ENCODE measurements at places on chromosomes 2 and 18. TPM values are rescaled to one million over a fixed set of nuclear protein-coding genes. Genes with fewer than 3 reads are reported as not detected.

Gene TMEM198
- total RNA-seq, result 0.79 TPM

Gene DSC2
- 393 TPM for total RNA-seq

Gene ASTL
- total RNA-seq, result 0.30 TPM

Gene TEKT4
- not detected for total RNA-seq

Gene PIKFYVE
- 12.4 TPM for total RNA-seq

Gene GALNT5
- total RNA-seq, result 6.7 TPM

- no peaks in the 10 kb centered on the region for H3K36me3 ChIP-seq
- no peak overlapping the region for H3K27ac ChIP-seq
- H3K4me3 ChIP-seq, result no peak overlapping the region
- H3K27me3 ChIP-seq, result no peaks in the 10 kb centered on the region
- no peak for DNase-seq
- no peaks in the 10 kb centered on the region for H3K4me1 ChIP-seq
These were observed 1154.1 kb downstream of the RPIA start for GRCh38 chr2:89845532-89845931.

GRCh38 chr2:182038576-182038975 lies 52.9 kb downstream of the PPP1R1C start:
- no peaks in the 10 kb centered on the region for H3K36me3 ChIP-seq
- no peaks in the 10 kb centered on the region for H3K27me3 ChIP-seq
- H3K27ac ChIP-seq, result no peak overlapping the region
- H3K4me3 ChIP-seq, result no peak overlapping the region
- no peaks in the 10 kb centered on the region for H3K4me1 ChIP-seq

DNA sequence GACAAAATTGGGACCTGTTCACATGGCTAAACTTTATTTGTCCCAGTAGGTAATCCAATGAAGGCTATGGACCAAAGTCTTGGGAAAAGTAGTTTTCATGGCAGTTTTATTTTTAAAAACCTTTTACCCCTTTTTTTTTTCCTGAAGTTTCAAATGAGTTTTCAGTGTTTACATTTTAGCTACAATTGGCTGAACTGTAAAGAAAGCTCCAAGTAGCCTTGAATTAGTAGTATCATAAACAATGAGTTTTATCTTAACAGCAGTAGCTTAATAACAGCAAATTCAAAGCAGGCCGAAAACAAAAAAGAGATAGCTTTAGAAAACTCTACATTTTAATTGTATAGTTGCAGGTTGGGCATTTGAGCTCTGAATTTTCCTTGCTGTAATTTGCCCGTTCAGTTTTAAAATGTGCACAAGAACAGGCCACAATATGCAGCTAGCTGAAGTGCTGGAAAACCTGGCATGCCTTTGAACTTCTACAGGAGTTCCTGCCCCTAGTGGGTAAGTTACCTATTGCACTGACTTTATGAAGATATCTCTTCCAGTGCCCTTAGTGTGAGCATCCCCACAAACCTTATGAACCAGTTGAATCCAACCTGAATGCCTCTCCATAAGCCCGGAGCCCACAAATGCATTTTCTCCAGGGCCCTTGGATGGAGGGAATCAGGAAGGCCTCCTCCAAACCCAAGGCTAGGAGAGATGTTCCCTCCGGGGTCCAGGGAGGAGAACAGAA lies 106.7 kb downstream of the XRCC5 start:
- H3K4me3 ChIP-seq, result no peak overlapping the region

GRCh38 chr2:201990069-201990468 lies 43.6 kb upstream of the FZD7 start:
- H3K36me3 ChIP-seq, result no peaks in the 10 kb centered on the region
- H3K4me3 ChIP-seq, result no peak overlapping the region
- no peak for DNase-seq
- no peak overlapping the region for H3K27ac ChIP-seq
- H3K4me1 ChIP-seq, result peaks cover 2% of the 10 kb centered on the region
- H3K27me3 ChIP-seq, result no peaks in the 10 kb centered on the region

GRCh38 chr18:78903436-78904178 lies 76.0 kb upstream of the SALL3 start:
- H3K27me3 ChIP-seq, result peaks cover 24% of the 10 kb centered on the region
- DNase-seq, result no peak
- H3K36me3 ChIP-seq, result no peaks in the 10 kb centered on the region

GRCh38 chr2:127020536-127020935 lies 86.4 kb downstream of the BIN1 start:
- no peaks in the 10 kb centered on the region for H3K27me3 ChIP-seq
- peaks cover 6% of the 10 kb centered on the region for H3K4me1 ChIP-seq
- no peaks in the 10 kb centered on the region for H3K36me3 ChIP-seq
- no peak for DNase-seq
- no peak overlapping the region for H3K27ac ChIP-seq

GRCh38 chr2:176068419-176068832 lies 15.3 kb downstream of the EVX2 start:
- no peak for DNase-seq
- H3K27me3 ChIP-seq, result peaks cover 59% of the 10 kb centered on the region
- no peaks in the 10 kb centered on the region for H3K36me3 ChIP-seq
- no peak overlapping the region for H3K27ac ChIP-seq
- H3K4me1 ChIP-seq, result peaks cover 15% of the 10 kb centered on the region

Data from esophagus squamous epithelium (tissue), 5 donors.